ENCODE measurements at places on chromosomes 4 and X.

- DNase-seq = no peak
Measured at GRCh38 chrX:1536712-1537030, 314 bp downstream of the P2RY8 start.

DNA sequence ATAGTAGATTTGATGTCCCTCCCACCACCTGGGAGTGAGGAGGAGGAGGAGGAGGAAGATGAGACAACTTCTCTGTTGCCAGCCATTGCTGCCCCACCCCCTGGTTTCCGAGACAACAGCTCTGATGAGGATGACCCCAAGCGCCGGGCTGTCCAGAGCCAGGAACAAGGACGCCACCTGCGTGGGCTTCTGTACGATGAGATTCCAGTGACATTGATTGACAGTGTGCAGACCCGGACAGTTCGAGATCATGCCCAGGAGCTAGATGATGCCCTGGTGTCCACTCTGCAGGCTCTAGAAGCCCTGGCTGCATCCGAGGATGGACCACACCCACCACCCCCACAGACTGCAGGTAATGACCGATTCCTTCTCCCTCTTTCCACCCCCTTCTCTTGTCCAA is 30.5 kb upstream of the PRPS1 start:
- DNase-seq = no peak

DNA sequence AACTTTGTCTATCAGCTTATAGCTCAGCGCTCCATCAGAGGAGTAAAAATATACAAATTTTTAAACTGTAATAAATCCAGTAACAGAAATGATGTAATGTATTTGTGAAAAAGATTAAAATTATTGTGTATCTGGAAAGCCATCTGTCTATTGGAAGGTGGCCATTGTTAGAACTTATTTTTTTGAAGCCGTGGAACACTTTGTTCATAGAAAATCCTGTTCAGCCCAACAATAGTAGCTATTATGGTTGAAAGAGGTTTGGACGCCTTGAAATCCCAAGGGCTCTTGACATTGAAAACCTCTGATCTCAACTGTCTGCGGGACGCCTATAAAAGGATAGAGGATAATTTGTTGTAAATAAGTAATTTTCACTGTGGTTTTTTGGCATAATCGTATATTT is 98.3 kb downstream of the RAPGEF2 start:
- DNase-seq = no peak

DNA sequence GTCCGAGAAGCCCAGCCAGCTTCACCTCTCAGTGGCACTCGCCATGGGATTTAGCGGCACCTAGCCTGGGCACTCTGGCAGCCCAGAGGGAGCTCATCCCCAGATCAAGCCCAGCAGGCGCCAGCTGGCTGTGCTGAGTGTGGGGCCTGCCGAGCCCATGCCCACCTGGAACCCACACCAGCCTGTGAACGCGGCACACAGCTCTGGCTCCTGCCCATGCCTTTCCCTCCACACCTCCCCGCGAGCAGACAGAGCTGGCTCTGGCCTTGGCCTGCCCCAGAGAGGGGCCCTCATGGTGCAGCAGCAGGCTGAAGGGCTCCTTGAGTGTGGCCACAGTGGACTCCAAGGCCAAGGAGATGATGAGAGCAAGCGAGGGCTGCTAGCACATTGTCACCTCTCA is 38.0 kb upstream of the AADAT start:
- no peak for DNase-seq

GRCh38 chrX:10533696-10534365 is 86.6 kb downstream of the MID1 start:
- DNase-seq = no peak

- no peak for DNase-seq
Measured at GRCh38 chr4:122845760-122846159, 19.1 kb downstream of the FGF2 start.

GRCh38 chr4:150051111-150051510 is 27.1 kb upstream of the DCLK2 start:
- DNase-seq = no peak

GRCh38 chrX:149461746-149462145 is 43.4 kb downstream of the IDS start:
- no peak for DNase-seq

- no peak for DNase-seq
Measured at GRCh38 chrX:106899276-106899675, 3.9 kb downstream of the RIPPLY1 start.

DNA sequence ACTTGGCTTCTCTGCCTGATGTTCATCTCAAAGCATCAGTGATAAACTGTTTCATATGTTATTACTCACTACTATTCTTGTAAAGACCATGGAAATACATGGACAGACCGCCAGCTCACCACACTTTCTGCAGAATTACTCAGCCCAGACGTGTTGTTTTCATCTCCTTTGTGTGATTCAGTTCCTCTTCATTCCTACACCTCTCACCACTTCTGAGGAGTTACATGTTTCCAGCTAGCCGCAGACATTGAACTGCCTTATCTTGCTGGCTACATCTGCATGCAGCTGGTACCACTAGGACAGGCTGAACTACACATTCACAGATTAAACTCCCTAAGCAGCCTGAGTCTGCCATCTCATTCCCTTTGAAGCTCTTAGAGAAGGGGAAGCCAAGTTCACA is 443.2 kb upstream of the FGF16 start:
- no peak for DNase-seq

DNA sequence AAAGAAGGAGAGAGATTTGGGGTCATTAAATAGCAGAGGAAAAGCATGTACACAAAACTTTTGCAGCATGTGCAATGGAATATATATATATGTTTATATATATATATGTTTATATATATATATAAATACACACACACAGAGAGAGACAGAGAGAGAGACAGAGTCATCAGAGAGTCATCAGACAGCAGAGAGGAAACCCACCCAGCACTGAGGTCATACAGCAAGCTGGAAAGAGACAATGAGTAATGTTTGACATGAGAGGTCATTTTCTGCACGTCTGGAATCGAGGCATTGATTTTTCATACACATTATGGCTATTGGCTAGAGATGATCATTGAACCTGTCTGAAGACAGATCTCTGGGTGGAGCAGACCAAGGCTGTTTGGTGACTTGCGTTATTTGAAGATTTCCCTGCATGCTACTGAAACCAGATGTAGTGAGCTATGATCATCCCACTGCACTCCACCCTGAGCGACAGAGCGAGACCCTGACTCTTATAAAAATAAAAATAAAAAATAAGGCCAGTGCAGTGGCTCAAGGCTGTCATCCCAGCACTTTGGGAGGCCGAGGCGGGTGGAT is 48.8 kb upstream of the SHOX start:
- no peak for DNase-seq

- no peak for DNase-seq
Measured at GRCh38 chr4:86579941-86580340, 14.2 kb upstream of the PTPN13 start.

GRCh38 chr4:140233791-140234696 is 80.1 kb upstream of the MAML3 start:
- DNase-seq = no peak

- DNase-seq = no peak
Measured at GRCh38 chr4:135239964-135240363, 1038.4 kb upstream of the PABPC4L start.

- no peak for DNase-seq
Measured at GRCh38 chr4:17708992-17709762, 72.2 kb downstream of the FAM184B start.

DNA sequence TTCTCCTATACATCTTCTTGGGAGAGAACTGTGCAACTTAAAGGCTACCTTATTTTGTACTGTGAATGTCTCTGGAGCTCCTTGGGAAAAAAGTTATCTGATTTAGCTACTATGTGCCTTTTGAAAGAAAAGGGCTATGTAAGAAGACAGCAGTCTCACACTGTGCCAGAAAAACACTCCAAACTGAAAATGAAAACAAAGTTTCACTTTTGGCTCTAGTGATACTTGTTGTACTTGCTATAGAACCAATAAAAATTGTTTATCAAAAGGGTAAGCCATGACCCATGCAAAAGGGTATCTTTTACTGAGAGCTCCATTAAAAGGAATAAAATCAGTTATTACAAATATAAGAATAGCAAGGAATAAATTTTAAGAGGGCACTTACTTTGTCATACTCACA is 2270.0 kb downstream of the ARAP2 start:
- no peak for DNase-seq

DNA sequence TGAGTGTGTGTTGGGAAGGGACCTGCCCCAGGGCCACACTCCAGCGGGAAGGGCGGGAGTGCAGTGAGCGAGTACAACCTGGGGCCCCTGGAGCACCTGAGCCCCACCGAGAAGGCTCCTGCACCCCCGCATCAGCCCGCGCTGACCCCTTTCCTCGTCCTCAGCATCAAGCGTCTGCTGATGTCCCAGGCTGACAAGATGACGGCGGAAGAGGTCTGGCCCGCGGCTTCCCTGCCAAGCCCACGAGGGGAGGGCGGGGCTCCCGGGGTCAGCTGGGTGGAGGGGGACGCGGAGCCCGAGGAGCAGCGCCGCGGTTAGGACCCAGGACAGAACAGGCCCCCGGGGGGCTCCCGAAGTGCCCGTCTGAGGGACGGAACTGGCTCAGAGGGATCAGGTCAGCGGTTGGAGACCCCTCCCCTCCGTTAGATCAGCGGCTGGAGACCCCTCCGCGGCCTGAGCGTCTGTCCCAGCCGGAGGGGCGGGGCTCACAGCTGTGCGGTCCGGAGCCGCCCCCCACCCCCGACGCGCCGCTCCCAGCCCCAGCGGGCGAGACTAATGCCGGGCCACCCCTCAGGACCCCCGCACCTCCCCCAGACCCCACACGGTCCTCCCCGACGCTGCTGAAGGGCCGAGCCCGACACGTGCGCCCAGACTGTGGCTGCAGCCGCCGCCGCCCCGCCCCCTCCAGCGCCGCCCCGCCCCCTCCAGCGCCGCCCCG is 6.7 kb downstream of the MYL5 start:
- DNase-seq = no peak

DNA sequence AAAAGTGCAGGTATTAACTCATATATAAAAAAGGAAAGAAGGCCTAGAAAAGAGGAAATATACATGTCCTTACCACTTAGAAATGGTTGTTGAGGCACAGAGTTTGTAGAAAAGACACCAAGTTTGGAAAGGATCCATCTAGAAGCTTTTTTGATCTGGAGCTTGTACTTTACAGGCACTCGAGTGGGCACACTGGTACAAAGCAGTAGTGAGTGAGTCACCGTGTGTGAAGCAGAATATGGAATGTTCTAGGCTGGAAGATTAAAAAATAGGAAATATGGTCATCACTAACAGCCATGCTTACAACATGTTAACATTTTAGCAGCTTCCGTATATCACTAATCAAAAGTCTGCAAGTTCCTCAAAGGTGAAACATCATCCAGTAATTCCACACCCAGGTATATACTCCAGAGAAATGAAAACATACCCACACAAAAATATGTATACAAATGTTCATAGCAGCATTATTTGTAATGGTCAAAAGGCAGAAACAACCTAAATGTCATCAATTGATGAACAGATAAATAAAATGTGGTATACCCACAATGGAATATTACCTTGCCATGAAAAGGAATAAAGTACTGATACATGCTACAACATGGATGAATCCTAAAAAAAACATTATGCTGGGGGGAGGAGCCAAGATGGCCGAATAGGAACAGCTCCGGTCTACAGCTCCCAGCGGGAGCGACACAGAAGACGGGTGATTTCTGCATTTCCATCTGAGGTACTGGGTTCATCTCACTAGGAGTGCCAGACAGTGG is 69.5 kb downstream of the FRYL start:
- DNase-seq = no peak

- no peak for DNase-seq
Measured at GRCh38 chrX:122238801-122239200, 945.3 kb upstream of the GRIA3 start.

GRCh38 chrX:30948626-30949025 is 59.6 kb upstream of the TAB3 start:
- no peak for DNase-seq

- no peak for DNase-seq
Measured at GRCh38 chr4:63580796-63581475, 828.3 kb downstream of the TECRL start.

Measured in cerebellar nuclear complex (tissue), 1 donor.